Activated CD4-positive, alpha-beta T cell treated with anti-CD3 and anti-CD28 coated beads for 48 hours (primary cell): ENCODE measurements at places on chromosomes 3 and 15.
A peak's percentile ranks its signal among the peaks of the same experiment; 100 is the strongest.

DNA sequence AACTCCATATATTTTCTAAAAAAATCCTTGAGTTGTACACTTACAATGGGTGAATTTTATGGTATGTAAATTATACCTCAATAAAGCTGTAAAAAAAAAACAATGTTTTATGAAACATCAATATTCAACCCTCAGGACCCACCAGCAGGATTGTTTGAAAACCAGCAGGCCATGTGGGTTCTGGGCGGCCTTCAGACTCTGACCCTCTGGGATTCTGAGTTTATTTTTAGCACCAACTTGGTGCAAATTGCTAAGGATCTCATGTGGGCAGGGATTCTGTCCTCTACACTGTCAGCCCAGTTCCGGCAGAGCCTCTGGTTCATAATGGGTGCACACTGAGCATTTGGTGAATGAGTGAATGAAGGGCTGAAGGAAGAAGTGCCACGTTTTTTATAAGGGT lies 24.2 kb upstream of the TSEN2 start:
- DNase-seq, result no peak

DNA sequence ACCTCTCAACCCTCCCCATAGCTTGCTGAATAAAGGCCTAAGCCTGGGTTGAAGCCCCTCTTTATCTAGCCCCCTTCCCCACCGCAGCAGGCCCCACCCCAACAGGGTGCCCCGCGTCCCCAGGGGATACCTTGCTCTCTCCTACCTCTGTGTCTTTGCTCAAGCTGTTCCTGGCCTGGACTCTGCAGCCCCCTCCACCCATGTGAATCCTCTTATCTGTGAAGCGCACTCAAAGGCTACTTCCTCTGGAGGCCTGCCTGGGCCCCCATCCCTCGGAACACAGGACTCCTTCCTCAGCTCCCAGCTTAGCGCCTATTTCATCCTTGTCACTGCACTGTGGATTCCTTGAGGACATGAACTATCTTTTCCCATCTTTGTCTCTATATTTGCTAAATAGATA lies 61.4 kb upstream of the HERC1 start:
- DNase-seq, result no peak

DNA sequence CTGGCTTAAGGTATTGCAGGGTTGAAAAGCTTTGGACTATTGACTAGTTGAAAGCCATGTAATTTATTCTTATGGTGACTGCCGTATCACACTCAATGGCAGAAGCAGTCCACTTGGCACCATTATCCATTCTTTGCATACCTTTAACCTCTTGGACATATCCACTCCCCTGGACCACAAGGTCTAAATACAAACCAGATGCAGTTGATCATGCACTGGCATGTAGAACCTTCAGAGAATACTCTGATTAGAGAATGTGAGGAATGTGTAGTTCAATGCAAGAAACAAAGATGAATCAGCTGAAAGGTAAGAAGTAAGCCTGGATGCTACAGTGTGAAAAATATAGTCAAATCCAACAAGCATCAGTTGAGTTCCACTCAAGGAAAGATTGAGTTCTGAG lies 93.1 kb downstream of the FRMD5 start:
- DNase-seq, result no peak

DNA sequence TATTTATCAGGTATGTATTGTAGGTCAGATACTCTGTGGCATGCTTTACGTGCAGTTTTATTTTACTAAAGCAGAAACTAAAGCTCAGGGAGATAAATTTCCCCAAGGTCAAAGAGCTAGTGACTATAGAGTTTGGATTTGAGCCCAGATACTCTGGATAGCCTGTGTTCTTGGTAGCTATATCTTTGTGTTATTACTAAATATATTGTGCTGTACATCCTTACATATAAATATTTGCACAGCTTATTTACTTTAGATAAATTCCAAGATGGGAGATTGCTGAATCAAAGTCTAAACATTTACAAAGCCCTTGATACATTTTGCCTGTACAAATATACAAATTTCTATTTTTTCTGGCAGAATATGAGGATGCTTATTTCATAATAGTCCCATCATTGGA lies 660.9 kb upstream of the NAALADL2 start:
- no peak for DNase-seq

- DNase-seq, result no peak
Observed at GRCh38 chr15:49669288-49669687, 48.4 kb downstream of the DTWD1 start.

DNA sequence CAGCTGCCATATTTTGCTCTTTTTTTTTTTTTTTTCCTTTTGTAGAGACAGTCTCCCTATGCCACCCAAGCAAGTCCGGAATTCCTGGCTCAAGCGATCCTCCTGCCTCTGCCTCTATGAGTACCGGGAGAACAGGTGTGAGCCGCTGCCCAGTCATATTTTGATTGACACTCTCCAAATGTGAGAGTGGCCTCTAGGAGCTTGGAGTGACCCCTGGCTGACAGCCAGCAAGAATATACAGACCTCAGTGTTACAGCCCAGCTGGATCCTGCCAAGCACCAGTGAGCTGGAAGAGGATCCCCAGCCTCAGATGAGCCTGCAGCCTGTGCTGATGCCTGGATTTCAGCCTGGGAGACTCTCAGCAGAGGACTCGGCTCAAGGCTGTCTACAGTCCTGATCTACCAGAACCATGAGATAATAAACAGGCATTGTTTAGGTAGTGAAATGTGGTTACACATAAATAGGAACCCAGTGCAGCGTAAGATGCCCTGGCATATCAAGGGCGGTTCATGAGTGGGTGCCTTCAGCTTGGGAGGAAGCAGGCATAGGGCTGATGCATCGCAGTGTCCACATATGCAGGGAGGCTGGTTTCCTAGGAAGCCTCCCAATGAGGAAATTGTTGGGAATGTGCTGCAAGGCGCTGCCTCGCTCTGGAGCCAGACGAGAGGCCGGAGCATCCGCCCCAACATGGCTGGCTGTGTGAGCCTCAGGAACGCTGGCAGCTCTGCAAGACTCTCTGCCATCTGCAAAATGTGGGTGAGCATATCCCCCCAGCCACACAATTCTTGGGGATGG lies 38.9 kb upstream of the ATP10A start:
- DNase-seq, result no peak

- peak; percentile 43 for DNase-seq
Observed at GRCh38 chr3:99505646-99506269, 132.6 kb upstream of the COL8A1 start.

- DNase-seq, result peak; percentile 7
Observed at GRCh38 chr15:79769069-79769481, 127.7 kb downstream of the MTHFS start.

DNA sequence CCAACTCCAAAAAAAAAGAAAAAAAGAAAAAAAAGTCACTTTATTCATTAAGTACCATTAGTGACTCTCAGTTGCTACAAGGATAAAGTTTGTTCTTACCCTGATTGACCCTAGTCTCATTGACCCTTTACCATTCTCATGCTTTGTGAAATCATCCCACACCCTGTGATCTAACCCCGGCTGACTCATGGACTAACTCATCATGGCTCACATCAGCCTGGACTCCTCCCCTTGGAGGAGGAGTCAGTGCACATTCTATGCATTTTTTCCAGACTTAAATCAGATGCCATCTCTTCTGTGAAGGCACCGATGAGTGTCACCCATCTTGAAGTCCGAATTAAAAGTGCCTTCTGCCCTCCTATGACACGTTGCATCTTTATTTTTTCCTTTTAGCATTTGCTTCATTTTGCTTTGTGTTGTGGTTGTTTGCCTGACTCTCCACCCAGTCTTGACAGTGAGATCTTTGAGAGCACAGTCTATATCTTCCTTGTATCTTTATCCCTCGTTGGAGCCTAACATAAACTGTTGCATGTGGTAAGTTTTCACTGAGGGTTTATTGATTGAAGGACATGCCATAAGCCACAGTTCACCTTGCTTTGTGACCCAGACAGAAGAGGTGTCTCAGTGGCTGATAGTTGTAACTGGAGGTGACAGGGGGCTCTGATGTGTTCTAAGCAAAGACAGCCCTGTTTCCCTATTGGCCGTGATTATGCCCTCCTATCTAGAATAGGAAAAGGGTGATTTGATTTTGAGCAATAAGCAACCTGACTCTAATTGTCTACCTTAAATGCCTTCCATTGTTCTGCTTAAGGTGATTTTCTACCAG lies 72.1 kb downstream of the IL1RAP start:
- DNase-seq, result peak; percentile 75

DNA sequence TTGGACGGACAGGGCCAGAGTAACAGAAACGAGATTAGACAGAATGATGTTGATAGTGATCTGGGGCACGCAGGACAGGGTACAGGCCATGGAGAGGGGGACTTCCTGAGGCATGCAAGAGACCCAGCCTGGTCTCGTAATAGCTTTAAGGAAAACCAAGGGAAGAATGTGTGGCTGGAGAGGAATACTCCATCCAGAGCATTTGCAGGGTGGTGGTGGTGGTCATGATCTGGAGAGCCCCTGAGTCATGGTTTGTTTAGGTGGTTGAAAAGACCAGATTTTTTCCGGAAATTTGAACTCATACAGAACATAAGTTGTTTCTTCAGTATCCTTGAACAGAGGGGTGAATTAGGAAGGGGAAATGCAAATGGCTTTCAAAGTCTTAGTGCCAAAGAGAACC lies 138.5 kb downstream of the DUT start:
- DNase-seq, result no peak

- DNase-seq, result peak; percentile 15
Observed at GRCh38 chr3:195001961-195002861, 268.7 kb downstream of the XXYLT1 start.

GRCh38 chr15:76239786-76240185 lies 71.5 kb downstream of the ETFA start:
- DNase-seq, result no peak

- DNase-seq, result no peak
Observed at GRCh38 chr3:81433675-81434074, 327.8 kb downstream of the GBE1 start.

DNA sequence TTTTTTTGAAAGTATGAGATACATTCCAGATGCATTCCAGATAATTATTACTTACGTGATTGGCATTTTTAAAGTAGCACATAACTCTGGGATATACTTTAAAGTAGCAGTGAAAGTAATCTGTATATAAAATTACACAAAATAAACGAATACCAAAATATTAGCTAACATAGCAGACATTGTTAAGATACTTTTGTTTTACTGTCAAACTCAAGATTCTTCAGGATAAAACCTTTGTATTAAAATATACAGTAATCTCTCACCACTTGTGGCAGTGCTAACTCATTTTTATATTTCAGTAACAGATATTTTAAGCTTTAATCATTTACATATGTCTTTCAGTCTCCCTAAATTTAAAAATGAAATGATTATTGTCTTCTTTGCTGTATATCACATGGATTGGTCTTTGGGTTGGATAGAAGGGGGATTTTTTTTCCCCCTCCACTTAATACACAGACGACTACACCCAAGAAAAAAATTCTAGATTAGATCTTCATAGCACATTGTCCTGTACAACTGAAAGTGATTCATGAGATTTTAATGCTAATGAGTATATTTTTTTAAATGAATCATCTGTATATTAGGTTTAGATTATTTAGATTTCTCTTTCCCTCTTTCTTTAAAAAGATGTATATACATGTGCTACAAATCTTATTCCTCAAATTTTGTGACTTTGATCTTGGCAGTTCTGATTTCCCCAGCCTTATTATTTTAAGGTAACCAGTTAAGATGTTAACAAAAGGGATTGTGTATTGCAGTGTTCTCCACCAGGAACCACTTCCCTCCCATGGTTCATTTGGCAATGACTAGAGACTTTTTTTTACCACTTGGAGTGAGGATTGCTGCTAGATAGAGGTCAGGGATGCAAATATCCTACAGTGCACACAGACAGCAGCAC lies 24.5 kb upstream of the EBLN2 start:
- no peak for DNase-seq

GRCh38 chr3:188076176-188076575 lies 77.8 kb upstream of the LPP start:
- DNase-seq, result no peak

- DNase-seq, result no peak
Observed at GRCh38 chr3:127857333-127857732, 35.0 kb upstream of the MGLL start.

- DNase-seq, result no peak
Observed at GRCh38 chr15:56910801-56911200, 7.6 kb upstream of the TCF12 start.

DNA sequence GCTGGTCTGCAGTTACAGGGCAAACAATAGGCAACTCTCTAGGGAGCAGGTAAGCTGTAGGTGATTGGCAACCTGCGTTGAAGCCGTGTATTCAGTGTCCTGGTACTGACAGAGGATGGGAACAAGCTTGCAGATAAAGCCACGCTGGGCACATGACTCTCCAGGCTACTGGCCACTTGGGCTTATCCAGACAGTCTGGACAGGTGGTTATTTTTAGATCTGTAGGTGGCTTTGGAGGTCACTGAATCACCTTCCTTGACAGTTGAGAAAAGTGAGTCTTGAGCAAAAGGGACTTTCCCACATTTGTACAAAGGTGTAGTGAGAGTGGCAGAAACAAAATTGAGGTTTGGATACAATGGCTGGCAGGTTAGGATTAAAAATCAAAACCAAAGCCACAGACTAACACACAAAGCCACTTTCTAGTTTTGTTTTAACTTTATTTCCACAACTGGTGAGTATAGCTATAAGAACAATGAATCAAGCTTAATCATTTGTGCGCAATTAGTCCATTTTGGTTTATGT lies 22.3 kb upstream of the IL1RAP start:
- peak; percentile 27 for DNase-seq

DNA sequence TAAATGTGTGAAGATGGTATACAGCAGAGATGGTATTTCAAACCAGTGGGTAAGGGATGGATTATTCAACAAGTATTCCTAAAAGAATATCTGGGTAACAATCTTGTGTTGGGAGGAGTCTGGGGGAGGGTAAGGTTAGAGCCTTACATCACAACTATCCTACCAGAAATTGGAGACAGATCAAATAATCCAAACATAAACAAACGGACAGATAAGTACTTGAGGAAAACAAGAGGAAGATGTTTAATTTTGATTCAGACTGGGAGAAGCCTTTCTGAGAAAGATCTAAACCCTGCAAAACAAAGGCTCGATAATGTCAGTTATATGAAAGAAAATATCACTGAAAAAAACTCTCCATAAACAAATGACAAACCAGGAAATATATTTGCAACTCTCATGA lies 77.9 kb downstream of the SLC9A9 start:
- no peak for DNase-seq

DNA sequence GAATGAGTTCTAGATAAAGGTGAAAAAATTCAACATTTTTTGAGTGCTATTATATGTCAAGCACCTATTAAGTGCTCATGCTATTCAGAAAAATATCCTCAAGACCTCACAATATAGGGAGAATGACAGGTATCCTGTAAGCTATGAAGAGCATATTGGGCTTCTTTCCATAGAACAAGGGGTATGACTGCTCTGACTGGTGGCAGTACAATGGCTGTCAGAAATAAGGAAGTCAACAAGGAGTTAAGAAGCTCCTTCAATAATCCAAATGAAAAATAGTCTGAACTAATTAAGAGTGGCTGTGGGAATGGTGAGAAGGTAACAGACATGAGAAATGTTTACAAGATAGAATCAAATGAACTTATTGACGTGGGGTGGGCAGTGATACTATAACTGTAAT lies 24.7 kb downstream of the NPTN start:
- DNase-seq, result no peak
